ENCODE measurements at places on chromosomes 11 and 22. TPM values are rescaled to one million over a fixed set of nuclear protein-coding genes. Genes with fewer than 3 reads are reported as not detected.

Gene SAMM50
- 38.7 TPM for total RNA-seq

Gene CHRM1
- total RNA-seq, result not detected

Gene INCENP
- 14.4 TPM for total RNA-seq

Gene TRIM3
- total RNA-seq, result 21.1 TPM

DNA sequence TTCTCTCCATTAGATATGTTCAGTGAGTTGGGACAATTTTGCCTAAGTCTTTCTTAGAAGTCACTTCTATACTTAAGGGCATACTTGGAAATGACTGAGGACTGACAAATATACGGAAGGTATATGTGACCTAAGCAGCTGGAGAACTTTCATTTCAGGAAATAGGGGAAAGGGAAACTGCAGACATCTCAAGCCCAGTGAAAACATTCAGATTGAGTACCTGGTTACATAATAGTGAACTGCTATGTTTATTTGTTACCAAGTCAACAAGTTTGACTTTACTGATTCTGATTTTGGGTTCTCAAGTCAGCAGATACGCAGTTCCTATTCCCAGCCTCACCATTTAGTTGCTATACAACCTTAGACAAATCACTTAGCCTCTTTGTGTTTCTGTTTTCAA is 1173.9 kb downstream of the LRRC4C start:
- DNase-seq, result no peak

GRCh38 chr11:70156291-70157037 is 46.6 kb upstream of the FADD start:
- DNase-seq, result no peak

GRCh38 chr11:78898266-78898775 is 323.7 kb upstream of the NARS2 start:
- DNase-seq, result no peak

DNA sequence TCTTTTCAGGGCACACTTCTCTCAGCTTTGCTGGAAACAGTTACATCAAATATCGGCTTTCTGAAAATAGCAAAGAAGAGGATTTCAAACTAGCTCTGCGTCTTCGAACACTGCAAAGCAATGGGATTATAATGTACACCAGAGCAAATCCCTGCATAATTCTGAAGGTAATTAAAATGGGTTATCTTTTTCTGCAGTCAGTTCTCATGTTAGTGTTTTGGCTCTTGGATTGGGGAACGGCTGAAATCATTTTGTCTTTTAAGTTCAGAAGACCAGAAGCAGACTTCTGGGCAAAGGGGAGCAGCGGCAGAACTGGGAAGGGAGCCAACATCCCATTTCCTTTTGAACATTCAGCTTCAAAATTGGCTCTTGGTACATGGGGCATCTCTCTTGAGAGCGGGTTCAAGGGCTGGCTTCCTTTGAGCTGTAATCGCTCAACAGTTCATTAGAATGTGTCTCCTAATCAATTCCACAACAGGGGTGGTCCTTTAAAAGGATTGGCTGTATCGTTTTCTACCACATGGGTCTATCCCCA is 110.2 kb upstream of the MTNR1B start:
- no peak for DNase-seq

Measured in ureter (tissue), 1 donor.